ENCODE measurements at places on chromosomes 7 and 10. TPM values are rescaled to one million over a fixed set of nuclear protein-coding genes. Genes with fewer than 3 reads are reported as not detected.

FAM20C gene
- 38.0 TPM for total RNA-seq

ZNF804B gene
- not detected for total RNA-seq

ATP5F1C gene
- 283 TPM for total RNA-seq

KLF6 gene
- 71.9 TPM for total RNA-seq

THNSL1 gene
- 3.3 TPM for total RNA-seq

NKX1-2 gene
- total RNA-seq, result 0.07 TPM

PGAM2 gene
- not detected for total RNA-seq
